Cardiac septum (tissue), 1 donor: ENCODE measurements at places on chromosomes 1 and 21.

GRCh38 chr1:218171302-218171893, 113.7 kb upstream of the RRP15 start:
- DNase-seq, result no peak

DNA sequence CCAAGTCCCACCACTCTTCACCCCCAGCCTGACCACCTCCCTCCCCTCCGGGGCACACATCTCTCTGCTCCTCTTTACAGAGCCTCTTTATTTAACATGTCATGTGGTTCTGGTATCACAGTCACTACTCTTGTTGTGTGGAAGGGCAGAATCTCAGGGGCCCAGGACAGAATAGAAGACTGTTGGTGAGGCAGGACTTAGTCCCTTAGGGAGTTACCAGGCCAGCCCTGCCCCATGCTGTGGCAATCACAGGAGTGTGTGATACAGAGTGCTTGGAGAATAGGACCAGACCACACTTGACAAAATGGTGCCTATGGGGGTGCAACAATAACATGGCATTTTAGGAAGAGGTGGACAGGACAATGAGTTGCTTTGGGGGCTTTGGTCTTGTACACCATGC, 43.0 kb upstream of the CRNN start:
- DNase-seq, result no peak

DNA sequence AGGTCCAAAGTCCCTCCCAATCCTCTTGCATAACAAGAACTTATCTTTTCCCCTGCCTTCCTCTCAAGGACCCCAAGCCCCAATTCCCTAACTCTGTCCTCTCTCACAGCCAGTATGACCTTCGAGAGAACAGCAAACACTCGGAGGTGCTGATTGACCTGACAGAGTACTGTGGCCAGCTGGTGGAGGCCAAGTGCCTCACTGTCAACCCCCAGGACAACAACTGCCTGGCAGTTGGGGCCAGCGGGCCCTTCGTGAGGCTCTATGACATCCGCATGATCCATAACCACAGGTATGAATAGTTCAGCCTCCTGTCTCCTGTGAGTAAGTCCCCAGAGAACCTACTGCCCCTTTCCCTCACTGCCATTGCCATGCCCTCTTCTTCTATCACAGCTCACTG, 29.9 kb upstream of the TMEM222 start:
- no peak for DNase-seq

DNA sequence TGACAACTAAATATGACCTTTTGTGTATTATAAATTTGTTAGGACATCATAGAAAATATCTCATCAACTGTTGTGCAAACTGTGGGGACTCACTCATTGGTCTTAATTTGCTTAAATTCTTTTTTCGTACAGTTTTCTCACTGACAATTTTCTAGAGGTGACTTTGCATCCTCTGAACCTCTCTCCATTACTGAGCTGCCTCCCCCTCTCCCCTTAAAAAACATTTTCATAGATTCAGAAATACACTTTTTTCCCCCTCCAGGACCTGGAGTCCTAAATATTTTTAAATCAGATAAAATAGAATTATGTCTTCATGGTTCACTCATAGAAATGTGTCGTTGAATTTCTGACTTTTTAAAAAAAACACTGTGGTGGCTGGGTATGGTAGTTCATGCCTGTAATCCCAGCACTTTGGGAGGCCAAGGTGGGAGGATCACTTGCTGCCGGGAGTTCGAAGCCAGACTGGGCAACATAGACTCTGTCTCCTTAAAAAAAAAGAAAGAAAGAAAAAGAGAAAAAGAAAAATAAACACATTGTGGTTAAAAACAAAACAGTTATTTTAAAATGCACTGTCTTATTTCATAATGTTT, 1.5 kb downstream of the CNST start:
- no peak for DNase-seq

- DNase-seq, result no peak
These were observed 15.9 kb upstream of the ITPKB start for GRCh38 chr1:226754793-226755533.

GRCh38 chr1:55375617-55376258, 160.6 kb upstream of the USP24 start:
- no peak for DNase-seq

DNA sequence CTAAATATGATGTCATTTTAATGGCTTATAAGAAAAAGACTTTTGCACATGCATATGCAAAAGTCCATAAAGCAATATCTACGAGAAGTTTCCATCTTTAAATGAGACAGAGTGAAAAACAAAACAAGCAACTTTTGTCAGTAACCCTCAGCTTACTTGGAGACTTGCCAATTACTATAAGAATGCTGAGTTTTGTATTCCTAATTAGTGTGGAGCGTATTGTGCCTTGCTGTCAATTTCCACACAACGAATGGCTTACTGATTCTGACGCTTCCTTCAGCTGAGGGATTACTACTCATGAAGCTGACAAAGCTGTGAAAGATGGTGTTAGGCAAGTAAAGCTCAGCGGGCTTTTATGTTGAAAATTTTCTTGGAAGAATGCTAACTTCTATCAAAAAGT, 440.4 kb upstream of the ADAMTS5 start:
- DNase-seq, result no peak

DNA sequence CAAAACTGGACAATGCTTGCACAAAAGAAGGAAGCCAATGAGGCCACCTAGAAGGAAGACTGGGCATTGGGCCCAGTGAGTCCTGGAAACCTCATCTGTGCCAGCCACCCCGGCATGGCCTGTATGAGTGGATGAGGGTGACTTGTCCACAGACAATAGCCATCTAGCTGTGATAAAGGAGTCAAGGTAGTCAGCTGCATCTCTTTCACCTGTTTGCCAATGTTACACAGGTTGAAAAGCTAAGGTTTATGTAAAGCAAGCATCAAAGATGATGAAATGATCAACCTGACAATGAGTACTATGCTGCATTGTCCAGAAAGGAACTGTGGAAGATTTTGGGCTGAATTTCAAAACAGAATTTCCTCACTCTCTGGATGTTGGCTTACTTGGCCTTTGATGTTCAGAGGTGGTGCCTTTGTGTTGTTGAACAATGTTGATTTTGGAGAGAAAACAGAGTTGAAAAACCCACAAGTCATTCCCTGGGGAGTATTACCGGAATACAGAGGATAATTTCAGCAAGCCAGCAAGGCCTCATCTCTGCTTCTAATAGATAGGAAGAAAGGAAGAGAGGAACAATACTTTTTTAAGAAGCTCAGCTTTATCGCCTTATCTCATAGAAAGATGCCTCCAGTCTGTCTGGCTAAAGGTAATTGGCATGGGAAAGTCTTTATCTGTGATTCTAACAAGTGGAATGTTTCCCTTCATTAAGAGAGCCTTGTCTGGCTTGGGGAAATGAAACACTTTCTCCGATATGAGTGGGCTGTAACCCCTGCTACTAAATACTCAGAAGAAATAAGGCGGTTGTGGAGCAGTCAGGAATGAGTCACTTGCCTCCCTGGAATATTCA, 11.4 kb upstream of the SELE start:
- DNase-seq, result no peak

- DNase-seq, result no peak
These were observed 1.4 kb upstream of the NUP133 start for GRCh38 chr1:229509576-229509975.

GRCh38 chr1:21362096-21362495, 71.8 kb upstream of the ECE1 start:
- no peak for DNase-seq

- no peak for DNase-seq
These were observed 48.5 kb upstream of the FBXO28 start for GRCh38 chr1:224065455-224065854.

DNA sequence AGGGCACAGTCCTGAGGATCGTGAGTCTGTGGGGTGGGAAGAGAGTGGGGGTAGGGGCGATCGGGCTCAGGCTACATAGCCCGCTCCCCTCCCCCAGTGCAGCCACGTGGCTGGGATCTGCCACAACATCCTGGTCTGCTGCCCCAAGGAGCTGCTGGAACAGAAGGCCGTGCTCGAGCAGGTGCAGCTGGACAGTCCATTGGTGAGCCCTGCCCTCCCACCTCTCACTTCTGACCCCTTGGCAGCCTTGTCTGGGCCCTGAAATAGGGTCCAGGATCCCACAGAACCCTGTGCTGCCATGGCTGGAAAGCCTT, 5.0 kb downstream of the CNKSR1 start:
- DNase-seq, result no peak

DNA sequence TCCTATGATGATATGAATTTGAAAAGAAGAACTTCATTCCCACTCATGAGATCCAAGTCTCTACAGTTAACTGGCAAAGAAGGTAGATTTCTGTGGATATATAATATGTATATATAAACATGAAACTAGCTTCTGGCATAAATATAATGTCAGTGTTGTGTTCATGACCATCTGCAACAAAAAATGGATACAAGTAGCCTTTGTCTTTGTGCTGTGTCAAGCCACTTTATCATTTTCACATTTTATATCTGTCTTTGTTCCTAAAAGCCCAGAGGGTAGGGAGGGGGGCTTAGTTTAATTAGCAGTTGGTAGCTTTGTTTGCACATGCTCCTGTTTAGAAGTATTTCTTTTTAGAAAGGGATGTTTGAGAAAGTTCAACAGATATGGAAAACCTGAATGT, 56.2 kb upstream of the FASLG start:
- DNase-seq, result no peak

DNA sequence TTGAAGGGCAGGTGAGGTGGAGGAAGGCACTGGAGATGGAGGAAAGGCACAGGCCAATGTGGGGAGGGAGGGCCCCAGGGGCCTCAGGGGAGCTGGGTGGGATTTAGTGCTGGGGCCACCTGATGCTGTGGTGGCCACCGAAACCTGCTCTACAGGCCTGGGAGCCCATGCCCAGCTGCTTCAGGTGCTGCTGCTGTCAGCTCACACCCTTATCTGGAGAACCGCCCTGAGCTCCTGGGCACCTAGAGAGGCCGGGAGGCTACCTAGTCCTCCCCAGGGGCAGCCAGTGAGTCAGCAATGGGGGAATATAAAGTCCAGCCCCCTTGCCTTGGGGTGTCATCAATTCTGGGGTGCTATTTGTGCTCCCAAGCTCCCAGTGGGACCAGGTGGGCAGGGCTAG, 12.2 kb downstream of the FAM131C start:
- no peak for DNase-seq

- DNase-seq, result no peak
These were observed 8.3 kb upstream of the COL16A1 start for GRCh38 chr1:31712068-31712467.

GRCh38 chr1:73887412-73887811, 310.6 kb downstream of the LRRIQ3 start:
- DNase-seq, result peak; percentile 76

DNA sequence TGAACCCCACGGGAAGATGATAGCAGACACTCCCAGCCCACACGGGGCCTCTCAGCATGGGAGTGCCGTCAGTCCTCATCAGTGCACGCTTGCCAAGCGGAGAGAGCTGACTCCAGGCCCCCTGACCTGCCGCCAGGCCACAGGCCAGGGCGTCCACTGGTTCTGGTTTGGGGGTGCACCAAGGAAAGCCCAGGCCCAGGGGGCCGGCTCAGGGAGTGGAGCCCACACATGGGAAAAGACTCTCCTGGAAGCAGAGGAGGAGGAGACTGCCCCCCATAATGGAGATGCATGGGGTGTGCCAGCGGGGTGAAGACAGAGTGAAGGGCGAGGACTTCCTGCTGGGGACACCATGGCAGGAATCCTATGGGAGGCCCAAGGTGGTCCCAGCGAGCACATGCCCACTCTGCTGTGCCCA, 6.4 kb downstream of the TRIM11 start:
- peak; percentile 66 for DNase-seq
